ENCODE measurements at places on chromosomes 1 and 21.

- DNase-seq = no peak
Observed at GRCh38 chr1:169175461-169175860, 69.0 kb downstream of the ATP1B1 start.

DNA sequence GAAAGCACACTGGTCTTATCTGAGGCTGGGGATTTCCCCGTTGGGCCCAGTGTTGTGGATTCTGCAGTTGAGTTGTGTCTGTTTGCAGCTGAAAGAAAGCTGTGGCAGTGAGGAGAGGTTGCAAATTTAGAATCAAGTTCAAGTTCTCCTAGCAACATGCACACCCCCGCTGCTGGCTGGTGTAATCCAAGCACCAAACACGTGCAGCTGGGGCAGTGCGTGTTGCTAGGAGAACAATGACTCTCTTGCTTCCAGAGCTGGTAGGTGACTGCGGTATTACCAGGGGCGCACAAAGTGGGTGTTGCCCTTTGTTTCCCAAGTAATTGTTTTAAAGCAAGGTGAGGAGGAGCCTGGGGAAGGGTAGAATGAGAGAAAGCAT, 91.5 kb downstream of the IER5 start:
- DNase-seq = no peak

- DNase-seq = no peak
Observed at GRCh38 chr1:1333551-1334241, 2.6 kb downstream of the TAS1R3 start.

- DNase-seq = no peak
Observed at GRCh38 chr1:79012500-79012899, 6.0 kb upstream of the ADGRL4 start.
